Esophagus muscularis mucosa (tissue), 4 donors: ENCODE measurements at places on chromosomes 13 and 19. TPM values are rescaled to one million over a fixed set of nuclear protein-coding genes. Genes with fewer than 3 reads are reported as not detected.

GRCh38 chr13:29957320-29957719, 106.9 kb upstream of the UBL3 start:
- no peak overlapping the region for H3K4me3 ChIP-seq
- no peaks in the 10 kb centered on the region for H3K27me3 ChIP-seq
- no peak for DNase-seq
- H3K36me3 ChIP-seq = no peaks in the 10 kb centered on the region
- H3K4me1 ChIP-seq = peaks cover 10% of the 10 kb centered on the region

- H3K4me1 ChIP-seq = no peaks in the 10 kb centered on the region
- no peak overlapping the region for H3K27ac ChIP-seq
- DNase-seq = no peak
- no peaks in the 10 kb centered on the region for H3K36me3 ChIP-seq
- no peaks in the 10 kb centered on the region for H3K27me3 ChIP-seq
Measured at GRCh38 chr13:71240911-71241310, 626.1 kb downstream of the DACH1 start.

GRCh38 chr13:44386913-44387556, 13.4 kb downstream of the SERP2 start:
- no peak for DNase-seq
- H3K27me3 ChIP-seq = no peaks in the 10 kb centered on the region
- no peak overlapping the region for H3K4me3 ChIP-seq
- no peak overlapping the region for H3K27ac ChIP-seq
- H3K36me3 ChIP-seq = no peaks in the 10 kb centered on the region

GRCh38 chr13:108915095-108915633, 285.8 kb downstream of the MYO16 start:
- H3K4me1 ChIP-seq = peaks cover 51% of the 10 kb centered on the region
- H3K27me3 ChIP-seq = no peaks in the 10 kb centered on the region
- peak overlapping the region; percentile 26 for H3K4me3 ChIP-seq
- no peak for DNase-seq
- H3K36me3 ChIP-seq = no peaks in the 10 kb centered on the region

GRCh38 chr19:46378268-46378667, 31.4 kb downstream of the PPP5C start:
- no peaks in the 10 kb centered on the region for H3K27me3 ChIP-seq
- H3K4me3 ChIP-seq = no peak overlapping the region
- peaks cover 11% of the 10 kb centered on the region for H3K36me3 ChIP-seq
- peak overlapping the region; percentile 55 for H3K27ac ChIP-seq
- DNase-seq = no peak
- peaks cover 41% of the 10 kb centered on the region for H3K4me1 ChIP-seq

DNA sequence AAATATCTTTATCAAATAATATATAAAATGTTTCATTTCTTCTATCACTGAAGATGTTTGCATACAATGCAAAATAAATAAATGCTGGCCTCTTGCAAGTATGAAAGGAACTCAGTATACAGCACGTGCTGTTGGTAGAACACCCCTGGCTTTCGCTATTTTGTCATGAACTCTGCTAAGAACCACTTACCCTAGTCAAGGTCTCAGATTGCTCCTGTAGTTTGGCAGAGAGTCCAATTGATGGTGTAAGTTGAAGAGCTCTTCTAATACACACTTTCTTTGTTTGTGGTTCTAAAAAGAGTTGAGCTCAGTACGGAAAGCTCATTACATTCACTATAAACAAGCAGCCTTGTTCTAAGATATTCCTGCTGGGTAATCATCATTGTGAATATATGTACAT, 1258.9 kb downstream of the EFNB2 start:
- no peaks in the 10 kb centered on the region for H3K27me3 ChIP-seq
- no peaks in the 10 kb centered on the region for H3K36me3 ChIP-seq
- no peak overlapping the region for H3K4me3 ChIP-seq
- H3K27ac ChIP-seq = no peak overlapping the region
- DNase-seq = no peak

GRCh38 chr19:38517321-38517720, 83.8 kb downstream of the RYR1 start:
- no peaks in the 10 kb centered on the region for H3K36me3 ChIP-seq
- no peak overlapping the region for H3K4me3 ChIP-seq
- H3K27ac ChIP-seq = no peak overlapping the region

DNA sequence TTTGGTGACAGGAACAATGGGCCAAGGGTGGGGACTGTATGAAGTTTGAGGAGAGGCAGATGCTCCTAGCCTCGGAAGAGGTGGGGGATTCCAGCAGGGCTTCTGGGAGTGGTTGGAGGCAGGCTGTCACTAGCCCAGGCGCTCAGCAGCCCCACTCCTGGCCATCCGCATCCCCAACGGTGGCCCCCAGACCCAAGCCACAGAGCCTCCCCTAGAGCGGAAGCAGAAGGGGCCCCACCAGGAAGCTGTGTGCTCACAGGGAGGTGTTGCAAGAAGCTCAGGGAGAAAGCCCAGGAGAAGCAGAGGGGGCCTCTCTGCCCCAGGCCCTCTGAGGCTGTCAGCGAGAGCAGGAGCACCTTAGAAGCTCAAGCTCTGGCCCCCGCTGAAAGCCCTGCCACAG, 8.3 kb downstream of the PRAM1 start:
- H3K4me3 ChIP-seq = no peak overlapping the region
- DNase-seq = no peak
- peaks cover 17% of the 10 kb centered on the region for H3K36me3 ChIP-seq
- H3K27ac ChIP-seq = no peak overlapping the region

DNA sequence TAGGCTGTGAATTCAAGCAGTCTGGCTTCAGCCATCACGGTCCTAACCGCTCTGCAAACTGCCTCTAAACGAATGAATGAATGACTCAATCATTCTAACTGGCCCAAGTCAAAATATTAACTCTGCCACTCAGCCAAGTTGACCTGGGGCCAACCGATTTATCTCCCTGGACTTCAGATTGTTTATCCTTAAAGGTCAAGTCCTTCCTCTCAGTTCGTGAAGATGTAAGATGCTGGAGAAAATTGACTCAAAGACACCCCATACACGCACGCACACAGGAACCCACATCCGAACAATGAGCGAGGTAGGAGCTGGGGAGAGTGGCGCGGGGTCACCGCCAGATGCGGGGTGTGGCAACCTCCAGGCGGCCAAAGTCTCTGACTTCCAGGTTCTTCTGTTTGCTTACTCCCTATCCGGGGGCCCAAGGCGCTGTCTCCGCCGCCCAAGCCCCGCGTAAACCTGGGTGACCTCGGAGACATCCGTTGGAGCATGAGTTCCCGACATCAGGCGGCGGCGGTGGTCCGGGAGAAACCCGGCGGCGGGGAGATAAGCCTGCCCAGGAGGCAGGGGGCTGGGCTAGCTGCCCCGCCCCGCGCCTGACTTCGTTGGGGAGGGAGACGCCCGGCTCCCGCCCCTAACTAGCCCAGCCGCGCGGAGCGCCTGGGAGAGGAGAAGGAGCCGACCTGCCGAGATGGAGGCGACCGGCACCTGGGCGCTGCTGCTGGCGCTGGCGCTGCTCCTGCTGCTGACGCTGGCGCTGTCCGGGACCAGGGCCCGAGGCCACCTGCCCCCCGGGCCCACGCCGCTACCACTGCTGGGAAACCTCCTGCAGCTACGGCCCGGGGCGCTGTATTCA, at the start of gene CYP2S1:
CYP2S1 (plus strand) TSS at position 646 of the 856 bp plus-strand sequence; CDS start at position 692, 46 bp downstream.
- no peak for DNase-seq
- H3K36me3 ChIP-seq = no peaks in the 10 kb centered on the region
- H3K4me3 ChIP-seq = peak within 1 kb of the TSS; percentile 44
- H3K27ac ChIP-seq = no peak within 1 kb of the TSS
- peaks cover 33% of the 10 kb centered on the region for H3K27me3 ChIP-seq

- H3K27me3 ChIP-seq = no peaks in the 10 kb centered on the region
- H3K27ac ChIP-seq = peak overlapping the region; percentile 62
- H3K4me3 ChIP-seq = no peak overlapping the region
- no peak for DNase-seq
- peaks cover 27% of the 10 kb centered on the region for H3K4me1 ChIP-seq
Measured at GRCh38 chr13:45055902-45056648, 64.2 kb upstream of the GTF2F2 start.

DNA sequence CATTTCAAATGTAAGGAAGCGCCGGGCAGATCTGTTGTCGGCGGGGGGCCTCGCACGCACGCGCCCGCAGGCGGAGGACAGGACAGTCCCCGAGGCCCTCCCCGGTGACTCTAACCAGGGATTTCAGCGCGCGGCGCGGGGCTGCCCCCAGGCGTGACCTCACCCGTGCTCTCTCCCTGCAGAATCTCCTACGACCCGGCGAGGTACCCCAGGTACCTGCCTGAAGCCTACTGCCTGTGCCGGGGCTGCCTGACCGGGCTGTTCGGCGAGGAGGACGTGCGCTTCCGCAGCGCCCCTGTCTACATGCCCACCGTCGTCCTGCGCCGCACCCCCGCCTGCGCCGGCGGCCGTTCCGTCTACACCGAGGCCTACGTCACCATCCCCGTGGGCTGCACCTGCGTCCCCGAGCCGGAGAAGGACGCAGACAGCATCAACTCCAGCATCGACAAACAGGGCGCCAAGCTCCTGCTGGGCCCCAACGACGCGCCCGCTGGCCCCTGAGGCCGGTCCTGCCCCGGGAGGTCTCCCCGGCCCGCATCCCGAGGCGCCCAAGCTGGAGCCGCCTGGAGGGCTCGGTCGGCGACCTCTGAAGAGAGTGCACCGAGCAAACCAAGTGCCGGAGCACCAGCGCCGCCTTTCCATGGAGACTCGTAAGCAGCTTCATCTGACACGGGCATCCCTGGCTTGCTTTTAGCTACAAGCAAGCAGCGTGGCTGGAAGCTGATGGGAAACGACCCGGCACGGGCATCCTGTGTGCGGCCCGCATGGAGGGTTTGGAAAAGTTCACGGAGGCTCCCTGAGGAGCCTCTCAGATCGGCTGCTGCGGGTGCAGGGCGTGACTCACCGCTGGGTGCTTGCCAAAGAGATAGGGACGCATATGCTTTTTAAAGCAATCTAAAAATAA, 18.2 kb downstream of the IL17D start:
- H3K36me3 ChIP-seq = no peaks in the 10 kb centered on the region
- no peaks in the 10 kb centered on the region for H3K27me3 ChIP-seq
- H3K4me1 ChIP-seq = peaks cover 13% of the 10 kb centered on the region
- no peak for DNase-seq

AXL gene
- total RNA-seq = 243 TPM

CEACAM19 gene
- 2.5 TPM for total RNA-seq

ENOX1 gene
- 11.7 TPM for total RNA-seq
